ENCODE measurements at places on chromosomes 5 and 9.

- H3K27me3 ChIP-seq, result no peaks in the 10 kb centered on the region
- no peaks in the 10 kb centered on the region for H3K36me3 ChIP-seq
- H3K4me1 ChIP-seq, result peaks cover 8% of the 10 kb centered on the region
- H3K27ac ChIP-seq, result no peak overlapping the region
- no peak for DNase-seq
Measured at GRCh38 chr5:108094800-108095199, 287.1 kb downstream of the FBXL17 start.

DNA sequence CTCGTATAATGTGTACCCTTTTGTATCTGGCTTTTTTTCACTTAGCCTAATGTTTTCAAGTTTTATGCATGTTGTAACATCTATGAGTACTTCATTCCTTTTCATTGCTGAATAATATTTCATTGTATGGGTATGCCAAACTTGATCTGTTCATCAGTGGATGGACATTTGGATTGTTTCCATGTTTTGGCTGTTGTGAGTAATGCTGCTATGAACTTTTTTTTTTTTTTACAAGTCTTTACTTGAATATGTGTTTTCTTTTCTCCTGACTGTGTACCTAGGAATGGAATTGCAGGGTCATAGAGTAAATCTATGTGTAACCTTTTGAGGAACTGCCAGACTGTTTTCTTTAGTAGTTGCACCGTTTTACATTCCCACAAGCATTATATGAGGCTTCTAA, 52.4 kb downstream of the MTREX start:
- no peaks in the 10 kb centered on the region for H3K27me3 ChIP-seq
- peaks cover 41% of the 10 kb centered on the region for H3K36me3 ChIP-seq
- no peak overlapping the region for H3K4me3 ChIP-seq
- H3K4me1 ChIP-seq, result peaks cover 9% of the 10 kb centered on the region
- no peak for DNase-seq

- peaks cover 17% of the 10 kb centered on the region for H3K27me3 ChIP-seq
- H3K27ac ChIP-seq, result peak overlapping the region; percentile 63
- H3K4me1 ChIP-seq, result peaks cover 31% of the 10 kb centered on the region
- H3K4me3 ChIP-seq, result peak overlapping the region; percentile 82
- peaks cover 5% of the 10 kb centered on the region for H3K36me3 ChIP-seq
Measured at GRCh38 chr5:177496727-177497291, 595 bp downstream of the PDLIM7 start.

DNA sequence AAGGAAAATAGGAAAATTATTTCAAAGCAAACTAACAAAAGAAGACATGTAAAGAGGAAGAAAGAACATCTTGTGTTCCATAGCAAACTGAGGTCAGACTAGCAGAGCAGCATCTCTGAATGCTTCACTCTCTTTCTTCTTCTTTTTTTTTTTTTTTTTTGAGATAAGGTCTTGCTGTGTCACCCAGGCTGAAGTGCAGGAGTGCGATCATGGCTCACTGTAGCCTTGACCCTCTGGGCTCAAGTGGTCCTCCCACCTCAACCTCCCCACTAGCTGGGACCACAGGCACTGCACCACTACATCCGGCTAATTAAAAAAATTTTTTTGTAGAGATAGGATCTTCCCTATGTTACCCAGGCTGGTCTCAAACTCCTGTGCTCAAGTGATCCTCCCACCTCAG, 36.6 kb downstream of the MELK start:
- H3K27me3 ChIP-seq, result no peaks in the 10 kb centered on the region
- H3K4me1 ChIP-seq, result peaks cover 2% of the 10 kb centered on the region
- no peak overlapping the region for H3K27ac ChIP-seq
- peaks cover 51% of the 10 kb centered on the region for H3K36me3 ChIP-seq
- H3K4me3 ChIP-seq, result no peak overlapping the region
- no peak for DNase-seq

DNA sequence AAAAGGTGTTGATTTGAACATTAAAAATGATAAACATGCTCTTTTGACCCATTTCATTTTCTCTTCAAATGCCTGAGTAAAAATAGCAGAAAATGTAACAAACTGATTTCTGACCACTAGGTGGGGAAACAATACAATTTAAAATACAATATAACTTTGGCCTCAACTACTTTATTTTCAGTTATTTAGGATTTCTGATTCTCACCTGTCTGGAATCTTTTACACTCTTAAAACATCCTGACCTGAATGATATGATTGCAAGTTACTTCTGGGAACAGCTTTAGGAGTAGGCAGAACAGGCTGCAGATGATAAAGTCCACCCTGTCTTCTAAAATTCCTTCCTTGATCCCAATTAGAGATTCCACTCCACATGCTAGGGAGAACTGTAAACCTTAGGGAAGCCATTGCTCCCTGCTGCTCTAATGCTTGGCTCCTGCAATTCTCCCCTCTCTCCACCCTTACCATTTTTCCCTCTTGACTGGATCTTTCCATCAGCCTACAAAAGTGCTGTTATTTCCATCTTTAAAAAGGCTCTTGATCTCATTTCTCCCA, 70.3 kb downstream of the FYB1 start:
- peak overlapping the region; percentile 32 for H3K27ac ChIP-seq
- DNase-seq, result no peak
- no peaks in the 10 kb centered on the region for H3K27me3 ChIP-seq
- peaks cover 49% of the 10 kb centered on the region for H3K36me3 ChIP-seq
- no peak overlapping the region for H3K4me3 ChIP-seq

DNA sequence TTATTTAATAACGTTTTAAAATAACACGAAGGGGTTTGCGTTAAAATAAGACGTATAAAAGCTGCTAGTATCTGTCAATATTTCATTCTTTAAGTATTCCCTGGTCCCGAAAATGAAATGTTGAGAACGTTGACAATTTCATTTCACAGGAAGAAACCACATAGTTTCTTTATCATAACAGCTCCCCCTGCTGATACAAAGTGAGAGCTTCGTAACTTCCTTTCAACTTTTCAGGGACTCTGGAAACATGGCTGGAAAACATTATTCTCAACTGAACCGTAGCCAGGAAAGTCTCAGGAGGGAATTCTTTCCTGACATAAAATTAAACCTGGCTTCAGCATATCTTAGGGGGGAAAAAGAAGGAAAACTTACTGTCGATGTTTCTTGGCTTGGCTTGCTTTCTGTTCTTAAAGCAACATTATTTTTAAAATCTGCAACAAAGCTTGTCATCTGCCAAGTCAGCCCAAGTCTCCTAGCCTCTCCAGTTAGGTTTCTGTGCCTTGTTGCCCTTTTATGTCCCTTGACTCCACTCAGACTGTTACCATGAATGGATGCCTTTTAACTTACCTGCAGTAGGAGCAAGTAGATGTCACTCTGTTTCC, 122.9 kb upstream of the DAB2 start:
- peaks cover 7% of the 10 kb centered on the region for H3K4me1 ChIP-seq
- no peaks in the 10 kb centered on the region for H3K36me3 ChIP-seq
- no peak for DNase-seq
- no peak overlapping the region for H3K27ac ChIP-seq
- peaks cover 12% of the 10 kb centered on the region for H3K27me3 ChIP-seq

- H3K4me1 ChIP-seq, result peaks cover 3% of the 10 kb centered on the region
- DNase-seq, result no peak
- H3K4me3 ChIP-seq, result no peak overlapping the region
- H3K36me3 ChIP-seq, result no peaks in the 10 kb centered on the region
- no peak overlapping the region for H3K27ac ChIP-seq
Measured at GRCh38 chr9:98589102-98589501, 119.6 kb downstream of the GABBR2 start.

GRCh38 chr5:4313138-4313537, 717.5 kb downstream of the IRX1 start:
- H3K36me3 ChIP-seq, result no peaks in the 10 kb centered on the region
- H3K27me3 ChIP-seq, result no peaks in the 10 kb centered on the region
- no peaks in the 10 kb centered on the region for H3K4me1 ChIP-seq
- H3K27ac ChIP-seq, result no peak overlapping the region

DNA sequence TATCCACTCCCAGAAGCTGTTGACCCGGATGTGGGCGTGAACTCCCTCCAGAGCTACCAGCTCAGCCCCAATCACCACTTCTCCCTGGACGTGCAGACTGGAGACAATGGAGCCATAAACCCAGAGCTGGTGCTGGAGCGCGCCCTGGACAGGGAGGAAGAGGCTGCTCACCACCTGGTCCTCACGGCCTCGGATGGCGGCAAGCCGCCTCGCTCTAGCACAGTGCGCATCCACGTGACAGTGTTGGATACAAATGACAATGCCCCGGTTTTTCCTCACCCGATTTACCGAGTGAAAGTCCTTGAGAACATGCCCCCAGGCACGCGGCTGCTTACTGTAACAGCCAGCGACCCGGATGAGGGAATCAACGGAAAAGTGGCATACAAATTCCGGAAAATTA, 834 bp downstream of the PCDHGA8 start:
- H3K27me3 ChIP-seq, result peaks cover 21% of the 10 kb centered on the region
- no peak overlapping the region for H3K4me3 ChIP-seq
- H3K4me1 ChIP-seq, result no peaks in the 10 kb centered on the region

- no peaks in the 10 kb centered on the region for H3K36me3 ChIP-seq
- H3K27me3 ChIP-seq, result peaks cover 24% of the 10 kb centered on the region
- peaks cover 14% of the 10 kb centered on the region for H3K4me1 ChIP-seq
Measured at GRCh38 chr5:96566833-96567587, 95.2 kb upstream of the CAST start.

- no peaks in the 10 kb centered on the region for H3K36me3 ChIP-seq
- no peak overlapping the region for H3K27ac ChIP-seq
- peaks cover 27% of the 10 kb centered on the region for H3K27me3 ChIP-seq
- H3K4me1 ChIP-seq, result peaks cover 12% of the 10 kb centered on the region
- no peak overlapping the region for H3K4me3 ChIP-seq
Measured at GRCh38 chr5:180718810-180719453, 20.9 kb downstream of the OR2Y1 start.

- H3K27me3 ChIP-seq, result no peaks in the 10 kb centered on the region
- no peak overlapping the region for H3K4me3 ChIP-seq
- no peak for DNase-seq
- H3K36me3 ChIP-seq, result no peaks in the 10 kb centered on the region
Measured at GRCh38 chr5:2496891-2497290, 254.6 kb downstream of the IRX2 start.

DNA sequence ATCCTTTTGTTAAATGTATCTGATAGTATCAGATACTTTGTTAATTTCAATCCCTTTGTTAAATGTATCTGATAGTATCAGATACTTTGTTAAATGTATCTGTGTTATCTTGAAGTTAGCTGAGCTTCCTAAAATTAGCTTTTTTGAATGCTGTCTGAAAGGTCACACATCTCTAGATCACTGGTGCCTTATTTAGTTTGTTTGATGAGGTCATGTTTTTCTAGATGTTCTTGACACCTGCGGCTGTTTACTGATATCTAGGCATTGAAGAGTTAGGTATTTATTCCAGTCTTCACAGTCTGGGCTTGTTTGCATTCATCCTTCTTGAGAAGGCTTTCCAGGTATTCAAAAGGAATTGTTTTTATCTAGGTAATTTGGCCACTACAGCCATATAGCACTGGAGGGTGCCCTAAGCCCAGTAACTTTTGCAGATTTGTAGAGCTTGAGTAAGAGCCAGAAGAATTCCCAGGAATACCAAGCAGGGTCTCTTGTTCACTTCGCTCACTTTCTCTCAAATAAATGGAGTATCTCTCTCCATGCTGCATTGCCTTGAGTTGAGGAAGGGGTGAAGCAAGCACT, 435.4 kb upstream of the GRAMD2B start:
- no peak for DNase-seq
- no peak overlapping the region for H3K4me3 ChIP-seq
- no peaks in the 10 kb centered on the region for H3K27me3 ChIP-seq
- no peaks in the 10 kb centered on the region for H3K4me1 ChIP-seq
- no peak overlapping the region for H3K27ac ChIP-seq
- H3K36me3 ChIP-seq, result no peaks in the 10 kb centered on the region

- peaks cover 6% of the 10 kb centered on the region for H3K36me3 ChIP-seq
- peaks cover 71% of the 10 kb centered on the region for H3K27me3 ChIP-seq
- no peak overlapping the region for H3K27ac ChIP-seq
- H3K4me1 ChIP-seq, result peaks cover 23% of the 10 kb centered on the region
- no peak for DNase-seq
- H3K4me3 ChIP-seq, result peak overlapping the region; percentile 74
Measured at GRCh38 chr9:74498621-74499095, 1.5 kb downstream of the RORB start.

DNA sequence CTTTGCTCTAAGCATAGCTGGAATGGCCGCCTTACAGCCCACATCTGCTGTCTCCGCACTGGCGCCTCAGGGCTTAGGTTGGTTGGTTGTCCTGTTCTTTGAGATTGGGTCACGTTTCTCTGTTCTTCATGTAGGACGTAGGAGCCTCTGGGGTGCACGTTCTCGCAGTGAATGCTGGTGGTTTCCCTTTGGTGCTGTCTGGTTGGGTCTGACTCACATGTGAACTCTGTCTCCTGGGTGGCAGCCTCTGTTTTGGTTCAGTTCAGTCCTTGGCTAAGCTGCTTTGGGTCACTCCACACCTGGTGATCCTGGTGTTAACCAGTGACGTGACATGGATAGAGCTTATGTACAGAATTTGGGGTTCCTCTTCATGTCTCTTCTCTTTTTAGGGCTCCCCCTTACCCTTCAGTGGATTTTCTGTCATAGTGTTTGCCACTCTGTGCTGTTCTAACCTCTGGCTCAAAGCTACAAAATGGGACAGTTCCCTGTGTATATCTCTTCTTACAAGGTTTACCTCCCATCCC, 12.6 kb upstream of the LPCAT1 start:
- no peaks in the 10 kb centered on the region for H3K36me3 ChIP-seq
- DNase-seq, result peak; percentile 69
- peaks cover 27% of the 10 kb centered on the region for H3K27me3 ChIP-seq
- peak overlapping the region; percentile 73 for H3K4me3 ChIP-seq
- peaks cover 16% of the 10 kb centered on the region for H3K4me1 ChIP-seq
- H3K27ac ChIP-seq, result peak overlapping the region; percentile 81

DNA sequence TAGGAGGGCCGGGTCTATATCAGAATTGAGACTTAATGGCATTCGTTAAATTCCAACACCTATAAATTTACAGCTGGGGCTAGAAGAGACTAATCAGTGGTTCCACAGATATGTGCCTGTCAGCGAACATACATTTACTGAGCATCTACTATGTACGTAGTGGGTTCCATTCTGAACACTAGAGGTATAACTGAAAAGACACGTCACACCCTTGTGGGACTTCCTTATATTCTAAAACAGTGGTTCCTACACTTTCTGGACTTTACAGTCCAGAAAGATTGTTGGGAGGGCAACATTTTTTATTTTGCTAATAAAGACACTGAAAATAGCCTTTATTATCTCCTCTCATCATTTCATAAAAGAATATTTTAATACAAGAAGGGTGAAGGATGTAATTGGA, 140.5 kb downstream of the SCAMP1 start:
- no peak overlapping the region for H3K27ac ChIP-seq
- H3K4me3 ChIP-seq, result no peak overlapping the region
- H3K27me3 ChIP-seq, result peaks cover 45% of the 10 kb centered on the region
- no peaks in the 10 kb centered on the region for H3K4me1 ChIP-seq
- no peak for DNase-seq
- H3K36me3 ChIP-seq, result no peaks in the 10 kb centered on the region

All from T-helper 2 cell treated with Interferon-gamma antibody and Interleukin-4, amounts not matched to agents 5 μg/mL and 100 μg/mL, for 36 hours (primary cell).